ENCODE measurements at places on chromosomes 12 and 14.

GRCh38 chr14:77988970-77989369, 181.2 kb upstream of the NRXN3 start:
- DNase-seq: no peak

DNA sequence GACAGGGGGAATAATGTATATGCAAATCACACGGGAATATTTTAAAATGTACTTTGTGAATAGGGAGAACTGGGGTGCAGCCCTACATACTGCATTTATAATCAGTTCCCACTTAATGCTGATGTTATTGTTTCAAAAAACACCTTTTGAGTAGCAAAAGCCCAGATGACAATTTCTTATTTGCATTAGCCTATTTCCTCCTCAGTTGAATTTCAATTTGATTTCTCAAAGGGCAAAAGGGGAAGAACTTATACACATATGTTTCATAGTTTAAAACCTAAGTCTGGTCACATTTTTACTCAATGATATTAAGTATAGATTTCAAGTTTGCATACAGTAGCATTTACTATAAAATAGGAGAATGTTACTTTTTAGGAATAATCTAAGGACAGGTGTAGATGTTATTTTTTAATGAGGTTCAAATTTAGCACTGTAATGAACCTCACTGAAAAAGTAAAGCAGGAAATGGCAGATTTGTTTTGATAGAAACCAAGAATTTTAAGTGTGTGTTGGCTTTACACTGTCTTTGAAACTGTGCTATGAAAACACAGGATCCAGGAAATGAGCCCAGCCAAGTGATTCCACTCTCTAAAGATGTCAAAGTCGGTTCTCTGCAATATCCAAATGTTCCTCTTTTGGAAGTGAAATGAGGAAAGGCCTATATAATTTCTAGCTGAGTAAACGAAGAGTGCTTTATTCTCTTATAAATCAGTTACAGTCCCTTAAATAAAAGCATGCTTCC, 367.4 kb downstream of the BTG1 start:
- DNase-seq: peak; percentile 35

DNA sequence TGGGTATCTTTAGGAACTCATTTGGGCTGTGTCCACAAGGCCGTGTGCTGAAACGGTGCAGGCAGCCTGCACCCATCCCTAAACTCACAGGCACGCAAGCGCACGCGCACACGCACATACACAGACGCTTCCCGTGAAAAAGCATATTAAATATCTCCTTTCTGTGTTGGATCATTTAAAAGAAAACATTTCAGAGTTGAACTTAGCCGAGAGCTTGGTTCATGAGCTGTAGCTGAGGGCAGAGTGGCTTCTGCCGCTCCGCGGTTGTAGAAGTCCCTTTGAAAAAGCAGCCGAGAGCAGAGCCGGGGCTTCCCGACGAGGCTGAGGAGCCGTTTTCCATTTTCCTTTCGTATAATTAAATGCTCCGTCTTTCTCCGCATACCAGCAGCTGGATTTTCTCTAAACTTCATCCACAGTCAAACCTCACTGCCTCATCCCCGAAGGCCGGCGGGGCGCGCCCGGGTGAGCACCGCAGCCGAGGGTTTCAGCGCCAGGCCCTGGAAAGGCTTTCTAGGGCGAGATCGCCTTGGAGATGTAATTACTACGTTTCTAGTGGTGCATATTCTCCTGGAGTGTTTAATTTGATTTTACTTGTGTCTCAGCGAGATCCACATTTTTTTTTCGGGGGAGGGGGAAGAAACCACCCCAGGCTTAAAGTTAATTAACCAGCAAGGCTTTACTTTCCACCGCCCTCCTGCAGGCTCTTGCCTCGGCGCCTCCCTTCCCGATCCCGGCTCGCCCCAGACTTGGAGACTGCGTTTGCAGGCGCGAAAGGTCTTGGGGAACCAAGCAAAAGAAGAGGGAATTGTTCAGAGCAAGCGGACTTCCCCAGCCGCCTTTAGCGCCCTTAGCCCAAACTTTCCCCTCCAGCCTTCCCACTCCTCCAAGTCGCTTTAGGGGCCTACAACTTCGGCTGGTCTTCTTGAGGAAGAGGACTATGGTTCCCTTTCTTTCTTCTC, 3.0 kb upstream of the HOXC13 start:
- no peak for DNase-seq

DNA sequence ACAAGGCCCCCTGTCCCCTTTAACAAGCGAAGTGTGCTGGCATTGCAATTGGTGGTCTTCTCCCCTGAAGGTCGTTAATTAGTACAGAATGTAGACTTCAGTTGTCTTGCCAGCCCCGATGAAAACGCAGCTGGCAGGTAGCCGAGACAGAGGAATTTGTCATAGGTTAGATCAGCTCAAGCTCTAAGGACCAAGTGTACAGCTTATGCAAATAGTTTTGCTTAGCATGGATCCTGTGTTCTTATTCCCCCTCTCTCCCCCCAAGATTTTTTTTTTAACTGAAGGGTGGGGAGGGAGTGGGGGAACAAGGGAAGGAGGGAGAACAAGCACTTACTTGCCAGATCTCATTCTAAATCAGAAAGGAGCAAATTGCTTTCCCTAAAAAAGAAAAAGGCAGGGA, 58.6 kb upstream of the PARP11 start:
- DNase-seq: no peak

GRCh38 chr14:75979071-75979571, 2.7 kb downstream of the TGFB3 start:
- DNase-seq: no peak

DNA sequence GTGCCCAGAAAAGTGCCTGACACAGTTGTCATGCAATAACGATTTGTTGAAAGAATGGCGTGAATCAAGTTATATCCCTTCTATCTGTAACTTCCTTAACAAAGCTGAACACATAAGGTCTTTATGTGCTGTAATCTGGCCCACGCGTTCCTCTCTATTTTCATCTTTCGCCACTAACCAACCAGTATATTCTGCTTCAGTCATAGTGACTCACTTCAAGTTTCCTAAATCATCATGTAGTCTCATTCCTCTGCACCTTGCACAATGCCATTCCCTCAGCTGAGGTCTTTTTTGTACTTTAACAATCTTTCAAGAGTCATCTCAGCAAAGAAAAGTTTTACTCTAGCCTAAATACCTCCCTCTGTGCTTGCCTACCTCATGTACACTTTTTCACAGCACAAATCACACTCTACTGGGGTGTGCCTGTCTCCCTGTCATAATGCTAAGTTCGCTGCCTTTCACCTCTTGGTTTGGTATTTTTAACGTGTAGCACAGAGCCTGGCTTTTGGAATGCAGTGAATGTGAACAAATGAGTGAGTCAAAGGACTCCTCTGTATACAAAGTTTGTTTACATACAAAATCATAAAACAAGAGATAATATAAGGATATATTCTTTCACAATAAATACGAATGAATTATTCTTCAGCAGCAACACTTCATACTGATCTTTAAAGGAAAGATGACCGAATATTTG, 2.9 kb upstream of the CMAS start:
- no peak for DNase-seq

DNA sequence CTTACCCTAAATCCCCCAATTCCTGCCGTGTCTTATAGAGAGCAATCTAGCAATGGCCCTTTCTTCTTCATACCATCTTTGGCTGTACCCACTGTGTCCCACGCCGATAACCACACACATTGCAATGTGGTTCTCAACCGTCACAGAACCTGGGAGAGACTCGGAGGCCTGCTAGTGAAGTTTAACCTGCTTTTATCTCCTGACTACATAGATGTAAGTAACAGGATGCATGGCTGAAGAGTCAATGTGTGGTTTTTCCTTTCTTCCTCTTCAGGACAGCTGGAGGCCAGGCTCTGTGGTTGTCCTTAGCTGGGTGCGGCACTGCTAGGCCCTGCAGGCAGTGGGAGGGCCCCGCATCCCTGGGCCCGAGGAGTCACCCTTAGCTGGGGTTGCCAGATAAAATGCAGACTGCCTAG, 51.3 kb downstream of the ZNF664 start:
- DNase-seq: no peak

- no peak for DNase-seq
Observed at GRCh38 chr14:77309131-77309530, 11.6 kb downstream of the POMT2 start.

GRCh38 chr12:97984974-97985580, 522.5 kb downstream of the RMST start:
- DNase-seq: no peak

DNA sequence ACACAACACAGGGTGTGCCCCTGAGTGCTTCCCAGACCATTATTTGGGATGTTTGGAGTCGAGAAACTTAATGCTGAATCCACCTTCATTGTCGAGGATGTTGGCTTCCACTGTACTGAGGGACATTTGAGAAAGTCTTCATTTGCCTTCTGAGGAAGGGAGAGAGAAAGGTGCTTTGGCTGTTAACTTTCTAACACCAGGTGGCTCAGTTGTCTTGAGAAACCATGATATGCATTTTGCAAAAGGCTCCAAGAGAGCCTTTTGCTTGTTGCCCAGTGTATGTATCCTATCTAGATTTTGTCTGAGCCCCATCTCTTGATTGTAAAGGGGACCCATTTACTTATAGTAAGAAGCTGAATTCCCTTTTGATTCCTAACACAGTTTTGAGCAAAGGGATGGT, 28.6 kb upstream of the NRXN3 start:
- no peak for DNase-seq

- DNase-seq: no peak
Observed at GRCh38 chr12:131002216-131002631, 48.5 kb downstream of the ADGRD1 start.

DNA sequence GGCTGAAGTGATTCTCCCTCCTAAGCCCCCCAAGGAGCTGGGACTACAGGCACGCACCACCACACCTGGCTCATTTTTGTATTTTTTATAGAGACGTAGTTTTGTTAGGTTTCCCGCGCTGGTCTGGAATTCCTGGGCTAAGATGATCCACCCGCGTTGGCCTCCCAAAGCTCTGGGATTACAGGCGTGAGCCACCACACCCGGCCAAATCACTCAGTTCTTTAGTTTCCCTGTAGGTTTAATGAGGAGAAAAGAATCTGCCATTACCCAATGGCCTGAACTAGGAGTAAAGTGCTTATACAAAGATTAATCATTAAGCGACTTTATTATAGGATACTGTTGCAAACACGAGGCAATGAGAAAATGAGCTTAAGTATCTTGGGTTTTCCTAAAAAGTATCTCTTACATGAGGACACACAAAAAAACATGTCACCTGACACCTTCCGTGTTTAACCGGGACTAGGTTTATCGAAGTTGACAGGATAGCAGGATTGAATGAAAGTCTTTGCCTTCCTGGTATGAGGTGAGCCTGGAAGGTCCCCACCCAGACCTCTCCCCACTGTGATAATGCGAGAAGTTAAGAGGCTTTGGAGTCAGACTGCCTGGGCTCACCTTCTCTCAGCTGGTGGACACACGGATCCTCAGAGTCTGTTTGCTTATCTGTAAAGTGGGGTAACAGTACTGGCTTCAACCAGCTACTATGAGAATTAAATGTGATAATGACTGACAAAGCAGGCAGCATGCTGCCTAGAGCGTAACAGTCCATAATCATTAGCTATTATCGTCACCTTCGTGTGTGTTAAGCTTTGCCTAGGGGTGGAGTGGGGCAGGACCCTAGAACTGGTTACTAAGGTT, 133.5 kb upstream of the KRAS start:
- DNase-seq: no peak

GRCh38 chr14:51870606-51871005, 10.2 kb downstream of the GNG2 start:
- DNase-seq: no peak

GRCh38 chr14:93082576-93083001, 33.1 kb downstream of the ITPK1 start:
- no peak for DNase-seq

DNA sequence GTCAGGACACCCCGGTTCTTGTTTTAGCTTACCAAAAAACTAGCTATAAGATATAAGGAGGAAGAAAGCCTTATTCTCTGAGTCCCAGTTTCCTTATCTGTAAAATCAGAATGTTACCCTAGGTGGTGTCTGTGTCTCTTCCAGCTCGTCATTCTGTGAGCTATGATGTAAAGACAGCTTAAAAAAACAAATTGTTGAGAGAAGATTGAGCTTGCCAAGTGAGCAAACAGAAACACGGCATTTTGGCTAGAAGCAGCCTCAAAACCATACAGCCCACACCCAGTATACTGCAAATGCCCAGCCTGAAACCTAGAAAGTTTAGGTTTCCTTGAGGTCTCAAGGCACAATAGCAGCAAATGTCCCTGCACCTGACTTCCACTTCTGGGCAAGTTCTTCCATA, 151.4 kb downstream of the SSPN start:
- DNase-seq: no peak

GRCh38 chr12:53200107-53200457, 7.0 kb downstream of the ITGB7 start:
- DNase-seq: no peak

DNA sequence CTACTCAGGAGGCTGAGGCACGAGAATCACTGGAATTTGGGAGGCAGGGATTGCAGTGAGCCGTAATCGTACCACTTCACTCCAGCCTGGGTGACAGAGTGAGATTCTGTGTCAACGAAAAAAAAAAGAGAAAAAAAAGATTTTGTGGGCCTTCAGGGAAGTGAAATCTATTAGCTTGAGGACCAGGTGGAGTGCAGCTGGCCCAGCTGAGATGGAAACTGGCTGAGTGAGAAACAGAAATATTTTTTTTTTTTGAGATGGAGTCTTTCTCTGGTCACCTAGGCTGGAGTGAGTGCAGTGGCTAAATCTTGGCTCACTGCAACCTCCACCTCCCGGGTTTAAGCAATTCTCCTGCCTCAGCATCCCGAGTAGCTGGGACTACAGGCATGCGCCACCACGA, 2.3 kb upstream of the CLEC4C start:
- no peak for DNase-seq

DNA sequence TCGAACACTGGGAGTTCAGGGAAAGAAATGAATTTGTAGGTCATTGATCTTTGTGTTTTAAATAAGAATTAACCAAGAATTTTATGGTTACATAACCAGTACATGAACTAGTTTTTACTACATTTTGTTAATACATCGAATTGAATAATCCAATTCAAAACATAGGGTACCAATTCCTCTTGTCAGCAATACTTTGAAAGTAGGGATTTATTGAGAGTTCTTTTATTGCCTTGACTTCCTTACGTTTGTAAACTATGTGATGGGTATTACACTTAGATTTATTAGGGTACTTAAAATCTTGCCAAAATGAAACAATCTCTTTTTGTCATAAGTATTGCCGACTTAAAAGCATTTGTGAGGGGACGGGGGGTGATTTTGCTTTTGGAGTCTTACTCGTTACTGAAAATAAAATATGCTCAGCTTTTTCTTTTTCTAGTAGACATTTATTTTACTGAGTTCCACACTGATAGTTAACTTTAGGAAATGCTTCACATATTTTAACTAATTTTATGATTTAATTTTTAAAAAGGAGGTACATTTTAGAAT, 22.4 kb downstream of the SOCS2 start:
- no peak for DNase-seq

- DNase-seq: no peak
Observed at GRCh38 chr14:50410921-50411320, 14.2 kb upstream of the CDKL1 start.

- DNase-seq: no peak
Observed at GRCh38 chr14:32319368-32320049, 9.6 kb upstream of the AKAP6 start.

GRCh38 chr14:104318558-104319490, 180.4 kb downstream of the KIF26A start:
- no peak for DNase-seq

All from CD4-positive, alpha-beta T cell treated with Interleukin-4 for 4 hours (primary cell).